ENCODE measurements at places on chromosomes 6 and 20.
A peak's percentile ranks its signal among the peaks of the same experiment; 100 is the strongest.

DNA sequence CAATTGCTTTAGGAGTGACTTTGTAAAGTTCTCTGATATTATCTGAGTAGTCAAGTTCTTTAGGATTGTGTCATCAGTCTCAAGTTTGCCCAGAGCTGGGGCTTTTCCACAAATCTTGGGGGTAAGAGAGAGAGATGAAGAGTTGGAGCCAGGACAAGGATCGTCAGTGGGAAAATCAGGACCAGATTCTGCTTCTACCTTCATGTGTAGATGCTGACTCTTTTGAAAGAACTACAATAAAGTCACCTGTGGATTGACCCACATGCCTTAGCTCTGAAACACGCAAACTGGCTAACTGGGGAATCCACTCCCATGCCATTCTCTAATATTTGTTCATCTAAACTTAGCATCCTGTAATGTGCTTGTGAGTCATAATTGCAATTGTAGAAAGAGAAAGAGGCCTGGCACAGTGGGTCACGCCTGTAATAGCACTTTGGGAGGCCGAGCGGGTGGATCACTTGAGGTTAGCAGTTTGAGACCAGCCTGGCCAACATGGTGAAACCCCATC, 15.6 kb upstream of the BICRAL start:
- DNase-seq, result no peak

- DNase-seq, result no peak
Measured at GRCh38 chr20:4546342-4546741, 175.4 kb upstream of the PRND start.

DNA sequence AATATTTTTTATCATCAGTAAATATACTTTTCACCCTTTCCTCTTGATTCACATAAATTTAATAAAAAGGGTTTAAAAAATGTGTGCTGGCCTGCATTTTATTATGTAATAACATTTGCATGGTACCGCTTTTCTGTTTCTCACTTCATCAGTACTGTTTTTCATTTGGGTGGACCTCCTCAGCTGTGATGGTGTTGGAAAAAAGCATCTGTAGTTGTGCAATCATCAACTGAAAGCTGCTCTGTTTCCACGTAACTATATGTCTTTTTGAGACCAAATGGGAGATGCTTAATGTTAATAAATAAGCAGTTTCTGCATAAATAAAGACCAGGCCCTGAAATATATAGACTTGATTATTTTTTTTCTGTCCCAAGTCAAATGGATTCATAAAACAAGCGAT, 31.6 kb upstream of the CENPW start:
- DNase-seq, result no peak

DNA sequence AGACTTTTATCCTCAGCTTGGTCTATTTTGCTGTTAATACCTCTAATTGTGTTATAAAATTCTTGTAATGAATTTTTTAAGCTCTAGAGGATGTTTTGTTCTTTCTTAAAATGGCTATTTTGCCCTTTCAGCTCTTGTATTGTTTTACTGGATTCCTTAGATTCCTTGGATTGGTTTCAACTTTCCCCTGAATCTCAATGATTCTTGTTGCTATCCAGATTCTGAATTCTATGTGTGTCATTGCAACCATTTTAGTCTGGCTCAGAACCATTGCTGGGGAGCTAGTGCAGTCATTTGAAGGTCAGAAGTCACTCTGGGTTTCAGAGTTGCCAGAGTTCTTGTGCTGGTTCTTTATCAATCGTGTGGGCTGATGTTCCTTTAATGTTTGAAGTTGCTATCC, 37.1 kb downstream of the OTOR start:
- DNase-seq, result no peak

- DNase-seq, result no peak
Measured at GRCh38 chr6:34070315-34071135, 75.4 kb downstream of the GRM4 start.

- no peak for DNase-seq
Measured at GRCh38 chr6:15276036-15276985, 30.4 kb downstream of the JARID2 start.

DNA sequence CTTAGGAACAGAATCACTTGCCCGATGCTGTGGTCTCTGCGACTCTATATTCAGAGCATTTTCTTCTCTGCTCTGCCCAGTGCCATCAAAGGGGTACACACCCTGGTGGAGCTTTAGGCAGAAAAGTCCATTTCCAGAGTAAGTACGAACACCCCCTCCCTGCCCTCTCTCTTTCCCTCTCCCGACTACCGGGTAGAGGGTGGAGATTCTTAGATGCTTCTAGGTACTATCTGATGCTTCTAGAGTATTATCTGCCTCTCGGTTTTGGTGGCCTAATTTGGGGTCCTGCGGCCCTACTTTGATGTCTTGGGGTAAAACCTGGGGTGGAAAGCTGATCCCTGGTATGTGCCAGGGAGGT, 245.4 kb upstream of the SOX4 start:
- no peak for DNase-seq

DNA sequence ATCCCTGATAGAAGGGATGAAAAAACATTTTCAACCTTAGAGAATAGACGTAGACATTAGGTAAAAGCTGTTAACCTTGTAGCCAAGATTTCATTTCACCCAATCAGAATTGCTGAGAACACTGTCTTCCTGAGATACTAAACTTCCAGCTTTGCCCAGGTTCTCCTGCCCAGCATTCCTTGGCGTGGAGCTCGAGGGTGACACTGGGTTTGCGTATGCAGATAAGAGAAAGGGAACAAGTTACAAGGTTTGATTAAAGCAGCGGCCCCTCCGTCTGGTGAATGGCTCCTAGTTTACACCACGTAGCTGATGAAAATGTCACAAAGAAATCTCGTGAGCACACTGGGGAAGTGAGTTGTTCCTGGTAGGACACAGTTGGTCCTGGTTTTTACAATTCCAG, 247.8 kb downstream of the FARS2 start:
- DNase-seq, result no peak

GRCh38 chr20:57930351-57930750, 220.5 kb upstream of the PMEPA1 start:
- no peak for DNase-seq

GRCh38 chr6:90413867-90414266, 117.2 kb upstream of the BACH2 start:
- peak; percentile 71 for DNase-seq

GRCh38 chr6:5905431-5906339, 101.0 kb downstream of the NRN1 start:
- DNase-seq, result no peak

GRCh38 chr20:57428324-57429158, 37.3 kb downstream of the RBM38 start:
- no peak for DNase-seq

GRCh38 chr6:2729921-2730320, 20.8 kb downstream of the MYLK4 start:
- DNase-seq, result no peak

GRCh38 chr6:130794010-130794697, 33.1 kb upstream of the SMLR1 start:
- no peak for DNase-seq

- no peak for DNase-seq
Measured at GRCh38 chr20:5550733-5551529, 199.3 kb upstream of the SHLD1 start.

GRCh38 chr6:53924277-53924676, 129.5 kb downstream of the LRRC1 start:
- no peak for DNase-seq

GRCh38 chr6:7171119-7171518, 63.4 kb downstream of the RREB1 start:
- DNase-seq, result peak; percentile 57

- DNase-seq, result no peak
Measured at GRCh38 chr6:17703256-17703694, 3.5 kb downstream of the NUP153 start.

DNA sequence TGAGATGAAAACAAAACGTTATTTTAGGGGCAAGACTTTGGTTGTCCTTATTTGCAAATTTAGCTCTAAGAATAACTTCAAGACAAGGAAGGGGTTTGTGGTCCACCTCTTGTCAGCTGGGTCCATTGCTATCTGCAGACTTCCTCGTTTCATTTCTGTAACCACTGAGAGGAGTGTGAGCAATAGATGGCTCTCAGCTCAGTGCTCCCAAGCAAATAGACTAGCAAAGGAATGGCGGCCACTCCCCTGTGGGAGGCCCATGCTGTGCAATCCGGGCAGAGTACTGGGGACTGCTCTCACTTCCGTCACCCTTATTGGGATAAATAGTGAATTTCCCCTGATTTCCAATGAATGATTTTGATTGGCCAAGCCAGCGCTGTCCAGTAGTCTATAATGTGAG, 176.6 kb downstream of the ZDHHC14 start:
- DNase-seq, result no peak

DNA sequence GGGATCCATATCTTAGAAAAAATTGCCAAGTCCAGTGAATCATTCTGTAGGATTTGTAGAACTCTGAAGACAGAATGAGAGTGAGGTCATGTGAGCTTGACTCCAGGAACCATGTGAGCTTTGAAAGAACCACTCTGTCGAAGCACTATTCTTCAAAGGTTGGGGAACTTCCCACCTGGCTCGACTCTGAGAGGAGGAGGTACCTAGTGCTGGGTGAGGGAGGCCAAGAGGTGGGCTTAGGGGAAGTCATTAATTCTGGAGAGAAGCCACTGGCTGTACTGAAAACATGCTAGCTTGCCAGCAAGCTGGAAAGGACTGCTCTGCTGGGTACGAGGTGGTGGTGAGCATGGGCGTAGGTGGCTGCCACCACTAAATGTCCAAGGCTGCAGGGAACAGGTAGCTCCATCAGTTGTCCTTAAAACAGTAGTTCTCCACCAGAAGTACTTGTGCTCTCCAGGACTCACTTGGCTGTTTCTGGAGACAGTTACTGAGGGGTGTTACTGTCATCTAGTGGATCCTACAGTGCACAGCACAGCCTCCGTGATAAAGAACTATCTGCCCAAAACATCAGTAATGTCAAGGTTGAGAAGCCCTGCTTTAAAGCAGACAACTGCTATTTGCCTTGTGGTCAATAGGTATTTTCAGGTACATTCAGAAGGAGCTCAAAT, 34.7 kb upstream of the SYNJ2 start:
- DNase-seq, result no peak

GRCh38 chr6:149364557-149364956, 35.5 kb upstream of the SUMO4 start:
- DNase-seq, result no peak

GRCh38 chr6:34460796-34461507, 4.9 kb upstream of the PACSIN1 start:
- DNase-seq, result no peak

DNA sequence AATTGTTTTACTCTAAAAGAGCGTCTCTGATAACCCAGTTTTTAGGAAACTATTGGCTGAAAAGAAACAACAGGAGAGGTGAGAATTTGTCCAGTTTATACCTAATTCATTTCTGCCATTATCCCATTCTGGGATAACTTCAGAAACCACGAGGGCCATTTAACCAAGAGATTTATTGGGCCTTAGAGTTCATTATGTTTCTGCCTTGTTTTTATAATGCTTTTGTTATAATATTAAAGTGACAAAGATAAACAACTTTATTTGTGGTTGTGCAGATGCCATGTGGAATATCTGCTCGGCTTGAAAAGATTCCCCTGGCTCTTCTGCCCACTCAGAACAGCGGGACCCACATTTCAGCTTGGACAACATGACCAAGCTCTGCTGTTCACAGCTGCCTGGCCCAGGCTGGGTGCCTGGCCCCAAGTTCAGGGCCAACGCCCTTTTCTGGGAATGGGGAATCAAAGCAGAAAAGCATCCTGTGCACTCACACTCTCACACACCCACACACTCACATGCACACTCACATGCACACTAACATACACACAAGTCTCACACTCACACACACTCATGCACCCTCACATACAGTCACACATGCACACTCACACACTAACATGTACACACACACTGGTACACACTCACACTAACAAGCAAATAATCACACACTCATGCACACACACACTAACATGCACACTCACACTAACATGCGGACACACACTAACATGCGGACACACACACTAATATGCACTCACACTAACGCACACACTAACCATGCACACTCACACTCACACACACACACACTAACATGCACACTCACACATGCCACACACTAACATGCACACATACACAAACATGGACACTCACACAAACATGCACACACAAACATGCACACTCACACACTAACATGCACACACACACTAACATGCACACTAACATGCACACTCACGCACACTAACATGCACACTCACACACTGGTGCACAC, 86.7 kb upstream of the NEDD9 start:
- DNase-seq, result no peak

GRCh38 chr6:65191471-65191870, 515.6 kb downstream of the EYS start:
- no peak for DNase-seq

- DNase-seq, result no peak
Measured at GRCh38 chr6:143575440-143575839, 63.9 kb upstream of the FUCA2 start.

- no peak for DNase-seq
Measured at GRCh38 chr6:35400901-35401311, 51.2 kb upstream of the FANCE start.

DNA sequence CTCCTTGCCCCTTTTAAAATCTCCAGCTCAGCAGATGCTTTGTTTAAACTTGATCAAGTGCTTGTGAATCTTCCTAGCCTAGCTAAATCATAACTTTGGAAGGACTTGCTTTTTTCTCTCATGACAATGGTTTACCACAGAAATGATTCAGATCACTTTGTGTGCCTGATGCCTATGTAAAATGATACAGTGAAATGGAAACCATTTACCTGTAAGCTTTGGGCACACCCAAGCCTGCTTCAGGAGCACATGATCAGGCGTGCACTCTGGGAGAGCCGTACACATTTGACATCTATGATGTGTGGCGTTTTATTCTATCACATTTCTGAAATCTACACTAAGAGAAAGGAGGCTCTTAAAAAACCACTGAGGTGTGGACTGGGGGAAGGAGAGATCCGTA, 41.1 kb downstream of the PTPN1 start:
- DNase-seq, result peak; percentile 64

DNA sequence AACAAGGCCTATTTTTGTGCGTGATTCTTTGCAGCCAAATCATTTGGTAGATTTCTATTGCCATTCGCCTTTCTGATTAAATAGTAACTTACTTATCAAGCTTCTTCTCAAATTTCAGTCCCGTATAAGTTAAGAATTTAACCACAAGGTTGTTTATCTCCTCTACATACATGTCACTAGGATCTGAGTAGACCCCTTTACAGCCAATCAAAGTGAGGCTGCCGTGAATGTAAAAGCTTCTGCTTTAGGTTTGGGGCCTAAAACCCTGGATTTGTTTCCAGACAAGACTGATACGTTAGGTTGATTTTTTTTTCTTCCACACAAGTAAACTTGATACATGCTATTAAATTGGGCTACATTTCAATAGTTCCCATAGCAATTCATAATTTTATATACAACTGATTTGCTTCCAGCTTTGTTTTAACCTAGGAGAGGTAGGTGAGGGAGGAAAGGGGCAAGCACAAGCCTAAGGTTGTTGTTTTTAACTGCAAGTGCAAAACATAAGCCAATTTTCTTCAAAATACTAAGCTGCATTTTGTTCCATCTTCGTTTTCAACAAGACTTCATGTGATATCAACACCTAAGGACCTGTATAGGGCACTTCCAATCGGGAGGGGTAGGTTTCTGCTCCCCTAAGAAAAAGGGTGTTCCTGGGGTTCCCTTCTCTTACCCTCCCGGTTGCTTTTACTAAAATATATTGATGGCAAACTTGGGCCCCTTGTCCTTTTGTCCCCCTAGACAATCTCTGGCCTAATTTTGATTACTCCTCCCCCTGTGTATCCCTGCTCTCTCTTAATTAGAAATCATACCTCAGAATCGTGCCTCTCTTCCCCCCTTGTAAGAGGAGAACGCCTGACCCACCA, 1.7 kb downstream of the RANBP9 start:
- no peak for DNase-seq
